ENCODE measurements at places on chromosomes 2 and 18. TPM values are rescaled to one million over a fixed set of nuclear protein-coding genes. Genes with fewer than 3 reads are reported as not detected.

The CD8A gene
- total RNA-seq: 1.2 TPM

The LOXL3 gene
- total RNA-seq: 7.1 TPM

The SH3RF3 gene
- total RNA-seq: 13.0 TPM

The OR6B3 gene
- not detected for total RNA-seq

The DES gene
- total RNA-seq: 23,535 TPM

GRCh38 chr18:31702449-31702848 is 18.1 kb upstream of the B4GALT6 start:
- H3K36me3 ChIP-seq: no peaks in the 10 kb centered on the region
- H3K4me3 ChIP-seq: no peak overlapping the region
- H3K4me1 ChIP-seq: no peaks in the 10 kb centered on the region
- H3K27me3 ChIP-seq: no peaks in the 10 kb centered on the region
- DNase-seq: no peak

DNA sequence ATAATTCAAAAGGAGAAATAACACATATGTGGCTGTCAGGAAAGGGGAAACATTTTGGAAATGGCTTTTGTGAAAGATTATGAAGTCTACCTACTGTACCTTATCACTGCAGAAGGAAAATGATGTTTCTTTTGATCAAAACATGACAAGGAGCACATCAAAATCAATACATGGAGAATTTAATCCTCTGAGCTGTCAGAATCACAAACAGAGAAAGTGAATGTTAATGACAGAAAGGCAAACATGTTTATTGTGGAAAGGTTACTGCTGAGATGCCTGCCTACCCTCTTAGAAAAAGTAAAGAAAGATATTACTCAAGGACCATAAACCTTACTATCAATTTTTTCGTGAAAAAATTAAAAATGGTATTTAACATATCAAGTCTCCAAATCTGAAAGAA is 794.5 kb upstream of the GYPC start:
- no peak overlapping the region for H3K27ac ChIP-seq
- DNase-seq: no peak
- H3K36me3 ChIP-seq: no peaks in the 10 kb centered on the region
- H3K4me1 ChIP-seq: no peaks in the 10 kb centered on the region
- H3K4me3 ChIP-seq: no peak overlapping the region
- no peaks in the 10 kb centered on the region for H3K27me3 ChIP-seq

- H3K4me1 ChIP-seq: no peaks in the 10 kb centered on the region
- H3K36me3 ChIP-seq: no peaks in the 10 kb centered on the region
- H3K27ac ChIP-seq: no peak overlapping the region
- no peaks in the 10 kb centered on the region for H3K27me3 ChIP-seq
Observed at GRCh38 chr2:36921984-36922383, 44.4 kb downstream of the STRN start.

GRCh38 chr2:239958473-239958765 is 66.7 kb downstream of the NDUFA10 start:
- H3K27ac ChIP-seq: peak overlapping the region; percentile 91
- DNase-seq: no peak
- no peaks in the 10 kb centered on the region for H3K27me3 ChIP-seq
- H3K4me3 ChIP-seq: no peak overlapping the region
- H3K4me1 ChIP-seq: peaks cover 59% of the 10 kb centered on the region

DNA sequence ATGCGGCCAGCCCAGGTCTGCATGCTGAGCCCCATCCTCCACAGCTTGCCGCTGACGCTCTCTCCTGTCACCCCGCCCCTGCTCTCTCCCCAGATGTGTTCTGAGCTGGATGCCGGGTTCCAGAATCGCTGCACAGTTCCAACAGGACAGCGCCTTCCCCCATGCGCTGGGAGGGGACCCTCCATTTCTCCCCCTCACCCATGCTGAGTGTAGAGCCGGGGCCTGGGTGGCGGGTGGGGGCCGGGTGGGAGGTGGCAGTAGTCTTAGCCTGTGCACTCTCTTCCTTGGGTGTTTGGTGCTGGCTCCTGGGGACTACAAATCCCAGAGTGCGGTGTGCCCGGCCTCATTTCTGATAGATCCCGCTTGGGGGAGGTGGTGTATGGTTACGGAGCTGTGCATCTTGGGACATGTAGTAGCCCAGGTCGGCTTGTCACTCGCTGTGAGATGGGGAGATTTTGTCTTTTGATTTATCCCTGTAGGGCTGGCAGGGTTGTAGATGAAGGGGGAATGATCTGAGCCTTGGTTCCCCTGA is 6.8 kb downstream of the DNAJB2 start:
- H3K36me3 ChIP-seq: peaks cover 57% of the 10 kb centered on the region
- DNase-seq: no peak
- H3K27ac ChIP-seq: peak overlapping the region; percentile 59
- no peak overlapping the region for H3K4me3 ChIP-seq

- H3K27ac ChIP-seq: no peak overlapping the region
- no peak for DNase-seq
- H3K4me1 ChIP-seq: no peaks in the 10 kb centered on the region
- H3K27me3 ChIP-seq: no peaks in the 10 kb centered on the region
- H3K4me3 ChIP-seq: no peak overlapping the region
Observed at GRCh38 chr2:18299423-18300212, 260.8 kb downstream of the RDH14 start.

GRCh38 chr2:123596621-123597020 is 428.5 kb upstream of the CNTNAP5 start:
- H3K4me1 ChIP-seq: no peaks in the 10 kb centered on the region
- H3K36me3 ChIP-seq: no peaks in the 10 kb centered on the region
- H3K27ac ChIP-seq: no peak overlapping the region
- no peak for DNase-seq
